ENCODE measurements at places on chromosomes 7 and 10.

- no peak for DNase-seq
Observed at GRCh38 chr10:78028438-78029268, 662 bp downstream of the POLR3A start.

DNA sequence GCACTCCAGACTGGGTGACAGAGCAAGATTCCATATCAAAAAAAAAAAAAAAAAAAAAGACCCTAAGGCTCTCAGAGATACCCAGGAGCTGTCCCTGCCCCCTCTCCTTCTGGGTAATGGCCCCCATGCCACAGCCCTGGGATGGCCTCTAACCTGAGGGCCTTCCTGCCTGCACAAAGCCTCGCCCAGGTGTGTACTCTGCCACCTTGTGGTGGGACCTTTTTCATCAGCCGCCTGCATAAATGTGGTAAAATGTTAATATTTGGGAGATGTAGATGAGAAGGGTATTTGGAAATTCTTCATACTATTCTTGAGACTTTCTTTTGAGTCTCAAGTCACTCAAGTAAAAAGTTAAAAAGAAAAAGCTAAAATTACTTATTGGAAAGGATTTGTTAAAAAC, 46.3 kb upstream of the RNF216 start:
- no peak for DNase-seq

GRCh38 chr7:105985229-105985628, 22.2 kb downstream of the CDHR3 start:
- no peak for DNase-seq

- no peak for DNase-seq
Observed at GRCh38 chr7:21616796-21617436, 74.1 kb downstream of the DNAH11 start.

- no peak for DNase-seq
Observed at GRCh38 chr7:32150589-32150988, 80.4 kb upstream of the PDE1C start.

- DNase-seq = no peak
Observed at GRCh38 chr10:46554166-46554781, 2.2 kb downstream of the GPRIN2 start.

- no peak for DNase-seq
Observed at GRCh38 chr10:58969576-58969975, 206.9 kb upstream of the PHYHIPL start.

DNA sequence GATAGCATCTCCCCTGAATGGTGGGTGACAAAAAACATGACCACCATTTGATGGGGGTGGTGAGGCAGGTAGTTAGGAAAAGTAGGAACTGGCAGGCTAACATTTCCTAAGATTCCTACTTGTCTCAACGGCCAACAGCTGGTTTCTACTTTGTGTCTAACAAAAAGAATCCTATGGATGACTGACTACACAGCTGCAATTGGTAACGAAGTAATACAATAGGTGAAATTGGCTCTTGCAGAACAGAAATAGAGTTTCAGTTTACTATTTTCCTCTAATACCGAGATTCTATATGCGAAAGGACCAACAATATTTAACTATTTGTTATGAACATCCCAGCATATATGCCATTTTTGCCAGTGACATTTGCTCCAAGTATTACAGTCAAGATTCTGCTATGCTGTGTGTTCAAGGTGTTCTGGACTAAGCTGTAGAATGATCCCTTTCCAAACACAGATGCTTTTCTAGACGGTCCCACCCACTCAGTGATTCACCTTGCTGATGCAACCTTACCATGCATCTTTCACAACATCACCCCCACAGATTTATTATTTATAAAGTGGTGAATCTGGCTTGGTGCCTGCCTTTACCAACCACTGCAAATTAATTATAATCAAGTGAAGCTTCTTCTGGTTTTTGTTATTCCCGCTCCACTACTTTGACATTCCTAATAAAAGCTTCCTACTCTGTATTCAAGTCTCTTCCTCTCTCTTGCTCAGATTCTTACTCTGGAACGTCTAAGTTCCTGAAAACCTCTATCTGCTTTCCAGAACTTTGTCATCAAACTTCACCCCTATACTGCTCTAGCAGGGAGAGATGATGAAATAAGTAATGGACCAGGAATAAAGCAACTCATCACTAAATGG, 16.8 kb downstream of the BBIP1 start:
- DNase-seq = no peak

- no peak for DNase-seq
Observed at GRCh38 chr10:86261941-86262687, 104.5 kb downstream of the GRID1 start.

DNA sequence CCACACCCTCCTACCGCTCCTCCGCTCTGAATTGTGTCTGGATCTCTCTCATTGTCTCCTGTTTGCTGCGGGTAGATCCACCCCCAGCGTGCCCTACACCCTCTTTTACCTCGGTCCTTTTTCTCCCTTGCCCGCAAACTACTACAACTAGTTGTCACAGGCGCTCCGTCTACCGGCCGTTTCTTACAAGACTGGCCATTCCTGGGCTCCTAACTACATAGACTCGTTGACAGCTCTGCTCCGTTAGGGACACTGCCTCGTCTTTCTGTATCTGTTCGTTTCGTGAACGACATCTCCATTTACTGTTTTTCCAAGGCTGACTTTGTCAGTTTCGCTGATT, 786 bp downstream of the TAF3 start:
- peak; percentile 9 for DNase-seq

GRCh38 chr10:47165168-47165710, 134.8 kb upstream of the GDF10 start:
- DNase-seq = no peak

DNA sequence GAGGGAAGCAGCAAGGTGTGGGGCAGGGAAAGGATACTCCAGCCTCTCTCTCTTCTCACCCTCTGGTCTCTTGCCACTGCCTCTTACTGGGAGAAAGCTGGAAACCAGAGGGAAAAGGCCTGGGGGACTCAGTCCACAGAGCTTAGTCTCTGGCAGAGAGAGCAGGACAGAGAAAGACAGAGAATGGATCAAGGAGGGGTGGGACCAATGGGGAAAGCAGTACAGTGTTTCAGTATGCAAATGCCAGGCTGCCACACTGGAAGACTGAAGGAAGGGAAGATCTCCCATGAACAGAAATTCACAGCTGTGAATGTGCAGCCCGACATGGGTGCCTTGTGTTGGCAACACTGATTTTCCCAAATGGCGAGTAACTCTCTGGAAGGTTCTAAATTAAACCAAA, 40.4 kb downstream of the CREB5 start:
- no peak for DNase-seq

DNA sequence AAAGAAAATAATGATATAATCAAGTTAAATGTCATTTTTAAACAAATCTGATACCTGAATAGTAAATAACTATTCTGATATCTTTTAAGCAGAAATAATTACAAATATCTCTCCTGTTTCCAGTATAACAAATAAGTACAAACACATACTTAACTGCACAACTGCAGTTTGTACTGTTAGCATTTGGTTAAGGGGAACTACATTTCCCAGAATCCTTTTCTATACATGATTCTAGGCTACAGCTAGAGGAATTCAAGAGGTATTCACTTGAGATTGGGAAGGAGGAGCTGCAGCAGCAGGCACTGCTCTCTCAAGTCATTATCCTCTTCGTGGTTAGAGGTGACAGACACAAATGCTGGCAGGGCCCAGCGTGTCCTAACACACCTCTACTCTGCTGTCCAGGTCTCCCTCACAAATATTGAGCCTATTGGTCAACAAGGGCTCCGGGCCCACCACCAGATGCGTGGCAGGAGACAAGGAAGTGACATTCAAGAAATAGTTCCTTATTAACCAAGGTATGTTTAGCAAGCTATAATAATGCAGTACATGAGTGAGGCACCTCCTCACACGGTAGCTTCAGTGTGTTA, 255.1 kb upstream of the MKLN1 start:
- no peak for DNase-seq

DNA sequence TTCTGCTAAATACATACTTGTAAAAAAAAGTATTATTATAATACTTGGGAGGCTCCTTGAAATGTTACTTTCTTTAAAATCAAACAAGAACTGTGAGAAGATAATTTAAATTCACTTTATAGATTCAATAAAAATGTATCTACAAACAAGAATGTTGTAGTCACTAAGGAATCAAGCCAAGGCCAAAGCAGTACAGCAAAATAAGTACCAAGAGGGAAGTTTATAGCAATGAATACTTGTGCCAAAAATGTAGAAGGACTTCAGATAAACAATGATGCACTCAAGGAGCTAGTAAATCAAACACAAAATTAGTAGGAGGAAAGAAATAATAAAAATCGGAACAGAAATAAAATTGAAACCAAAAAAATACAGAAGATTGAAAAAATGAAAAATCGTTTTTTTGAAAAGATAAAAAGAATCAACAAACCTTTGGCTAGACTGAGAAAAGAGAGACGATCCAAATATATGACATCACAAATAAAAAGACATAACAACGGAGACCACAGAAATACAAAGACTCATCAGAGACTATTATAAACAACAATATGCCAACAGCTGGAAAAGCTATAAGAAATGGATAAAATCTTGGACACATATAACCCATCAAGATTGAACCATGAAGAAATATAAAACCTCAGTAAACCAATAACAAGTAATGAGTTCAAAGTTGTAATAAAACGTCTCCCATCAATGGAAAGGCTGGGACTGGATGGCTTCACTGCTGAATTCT, 286.0 kb upstream of the TMEM229A start:
- no peak for DNase-seq

- DNase-seq = no peak
Observed at GRCh38 chr10:11406746-11407145, 204.7 kb downstream of the USP6NL start.

GRCh38 chr10:6247041-6247712, 44.4 kb downstream of the PFKFB3 start:
- no peak for DNase-seq

DNA sequence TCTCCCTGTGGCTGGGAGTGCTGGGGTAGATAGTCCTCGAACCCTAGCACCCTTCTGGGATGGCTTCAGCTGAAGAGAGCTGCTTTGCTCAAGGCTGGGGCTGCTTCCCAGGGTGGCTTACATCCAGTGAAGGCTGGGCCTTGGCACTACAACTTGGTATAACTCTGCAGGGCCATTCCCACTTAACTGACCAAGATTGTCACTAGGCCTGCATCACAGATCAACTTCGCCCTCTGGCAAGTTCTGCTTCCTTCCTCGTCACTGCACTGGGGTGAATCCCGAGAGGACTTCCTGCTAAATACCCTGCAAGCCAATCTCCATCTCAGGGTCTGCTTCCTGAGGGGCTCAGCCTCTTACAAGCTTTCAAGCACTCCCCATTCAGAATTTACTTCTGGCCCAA, 195.2 kb downstream of the DOCK4 start:
- no peak for DNase-seq

GRCh38 chr7:125444864-125445263, 515.2 kb upstream of the POT1 start:
- DNase-seq = no peak

DNA sequence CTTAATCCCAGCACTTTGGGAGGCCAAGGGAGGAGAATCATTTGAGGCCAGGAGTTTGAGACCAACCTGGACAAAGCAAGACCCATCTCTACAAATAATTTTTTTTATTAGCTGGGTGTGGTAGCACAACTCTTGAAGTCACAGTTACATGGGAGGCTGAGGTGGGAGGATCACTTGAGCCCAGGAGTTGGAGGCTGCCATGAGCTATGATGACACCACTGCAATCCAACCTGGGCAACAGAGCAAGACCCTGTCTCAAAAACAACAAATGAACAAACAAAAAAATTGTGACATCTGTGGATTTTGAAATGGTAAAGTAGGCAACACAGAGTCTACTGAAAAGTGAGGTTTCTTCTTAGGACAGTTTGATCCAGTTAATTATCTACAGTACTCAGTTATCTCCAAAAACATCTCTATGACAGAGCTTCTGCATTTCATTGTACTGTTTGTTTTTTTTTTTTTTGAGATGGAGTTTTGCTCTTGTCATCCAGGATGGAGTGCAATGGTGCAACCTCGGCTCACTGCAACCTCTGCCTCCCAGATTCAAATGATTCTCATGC, 3.3 kb upstream of the ANKRD61 start:
- DNase-seq = no peak

DNA sequence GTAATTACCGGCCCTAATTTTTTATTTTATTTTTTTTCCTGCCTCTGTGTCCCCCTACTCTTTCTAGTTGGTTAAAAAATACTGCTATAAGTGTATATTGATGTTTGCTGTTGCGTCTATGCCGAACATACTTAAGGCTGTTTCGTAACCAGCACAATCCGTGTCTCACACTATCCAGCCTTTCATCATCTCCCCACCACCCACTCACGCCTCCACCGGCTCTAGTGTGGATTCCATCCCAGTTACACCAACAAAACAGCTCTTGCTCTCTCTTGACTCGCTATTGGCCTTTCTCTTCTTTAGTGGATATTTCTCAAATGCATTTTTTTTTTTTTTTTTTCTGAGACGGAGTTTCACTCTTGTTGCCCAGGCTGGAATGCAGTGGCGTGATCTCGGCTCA, 70.1 kb upstream of the CAMK1D start:
- no peak for DNase-seq

DNA sequence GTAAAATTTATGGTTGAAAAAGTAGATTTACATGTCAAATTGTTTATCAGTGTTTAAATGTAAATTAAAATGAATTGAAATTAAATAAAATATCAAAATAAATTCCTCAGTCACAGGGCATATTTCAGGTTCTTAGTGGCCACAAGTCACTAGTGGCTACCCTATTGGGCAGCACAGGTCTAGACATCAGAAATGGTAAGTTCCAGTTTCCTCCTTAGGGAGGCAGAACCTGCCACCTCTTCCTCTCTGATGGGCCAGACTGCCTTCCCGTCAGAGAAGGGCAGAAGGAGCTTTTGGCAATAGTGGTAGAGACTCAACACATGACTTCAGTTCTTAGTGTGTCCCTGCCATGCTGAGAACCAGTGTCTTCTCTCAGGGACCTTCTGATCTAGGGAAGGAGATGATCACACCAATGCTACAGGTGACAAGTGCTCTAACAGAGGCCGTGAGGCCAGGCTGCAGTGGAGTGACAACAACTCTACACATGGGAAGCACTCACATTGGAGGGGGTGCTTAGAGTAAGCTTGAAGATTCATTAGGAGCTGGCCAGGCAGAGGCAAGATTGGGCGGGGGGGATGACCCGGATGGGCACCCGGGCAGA, 14.4 kb upstream of the PCBD1 start:
- DNase-seq = no peak

- DNase-seq = no peak
Observed at GRCh38 chr7:123054357-123055133, 59.0 kb upstream of the TAS2R16 start.
